ENCODE measurements at places on chromosomes 12 and 14. TPM values are rescaled to one million over a fixed set of nuclear protein-coding genes. Genes with fewer than 3 reads are reported as not detected.

DNA sequence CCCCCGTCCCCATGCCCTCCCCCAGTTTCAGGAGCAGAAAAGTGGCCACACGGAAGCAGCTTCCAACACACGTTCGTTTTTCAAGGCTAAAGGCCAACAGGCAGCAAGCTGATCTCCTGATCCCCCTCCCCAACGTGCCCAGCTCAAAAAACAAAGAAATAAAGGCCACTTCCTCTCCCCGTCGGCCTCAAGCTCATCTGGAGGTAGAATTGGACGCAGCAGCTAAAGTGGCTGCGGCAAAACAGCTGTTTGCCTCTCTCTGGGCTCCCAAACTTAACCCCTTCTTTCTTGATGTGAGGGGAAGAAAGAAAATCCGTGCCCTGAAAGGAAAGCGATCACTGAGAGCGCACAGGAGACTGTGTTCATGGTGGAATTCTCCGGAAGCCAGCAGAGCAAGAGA lies 66.3 kb downstream of the SCARB1 start:
- no peak for DNase-seq

Gene ADAMTS20
- total RNA-seq = 0.90 TPM

DNA sequence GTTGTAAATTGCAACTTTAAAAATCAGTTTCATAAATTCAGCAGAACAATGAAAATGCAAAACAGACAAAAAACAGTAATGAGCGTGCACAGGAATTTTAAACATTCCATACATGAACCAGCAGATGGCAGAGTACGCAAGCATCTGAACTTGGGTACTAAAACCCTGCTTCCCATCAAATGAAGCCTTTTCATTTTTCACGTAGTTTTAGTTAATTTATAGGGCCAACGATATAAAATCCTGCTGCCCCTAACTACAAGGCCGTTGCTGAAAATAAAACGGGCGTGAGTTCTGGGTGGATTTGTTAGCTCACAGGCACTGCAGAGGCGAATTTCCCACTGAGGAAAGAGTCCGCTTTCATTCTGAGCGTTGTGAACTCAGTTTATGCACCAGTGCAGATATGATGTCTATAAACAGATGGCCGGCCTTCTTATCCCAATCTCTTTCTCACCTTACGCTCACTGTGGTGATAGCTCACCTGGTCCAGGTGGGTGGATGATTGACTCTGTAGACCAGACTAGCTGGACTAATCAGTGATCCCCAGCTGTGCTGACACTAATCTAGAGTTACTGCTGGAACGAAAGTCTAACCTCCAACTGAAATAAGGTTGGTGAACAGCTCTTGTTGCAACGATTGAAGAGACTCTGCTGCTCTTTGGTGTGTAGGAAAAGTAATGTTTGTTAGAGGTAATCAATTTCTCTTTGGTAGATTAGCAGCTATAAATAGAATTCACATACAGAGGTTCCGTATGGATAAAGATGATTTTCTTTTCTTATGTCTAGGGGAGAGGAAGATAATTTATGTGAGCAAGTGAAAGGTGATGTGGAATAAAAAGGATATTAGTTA lies 89.2 kb downstream of the PDZRN4 start:
- peak; percentile 7 for DNase-seq

DNA sequence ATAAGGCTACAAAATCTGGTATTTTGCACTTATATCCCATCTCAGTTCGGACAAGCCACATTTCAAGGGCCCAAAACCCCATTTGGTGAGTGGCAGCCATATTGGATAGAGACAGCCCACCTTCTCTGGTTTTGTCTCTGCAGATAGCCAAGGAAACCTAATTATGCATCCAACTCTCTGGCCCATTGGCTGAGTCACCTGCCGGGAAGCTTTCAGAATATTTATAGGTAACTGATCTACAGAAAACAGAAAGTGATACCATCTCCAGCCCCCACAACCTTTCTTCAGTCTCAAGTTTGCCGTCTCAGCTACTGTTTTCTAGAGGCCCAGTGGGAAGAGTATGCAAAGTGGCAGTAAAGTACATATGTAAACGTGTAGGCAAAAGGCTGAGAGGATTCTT lies 33.7 kb upstream of the PPP1CC start:
- no peak for DNase-seq

DNA sequence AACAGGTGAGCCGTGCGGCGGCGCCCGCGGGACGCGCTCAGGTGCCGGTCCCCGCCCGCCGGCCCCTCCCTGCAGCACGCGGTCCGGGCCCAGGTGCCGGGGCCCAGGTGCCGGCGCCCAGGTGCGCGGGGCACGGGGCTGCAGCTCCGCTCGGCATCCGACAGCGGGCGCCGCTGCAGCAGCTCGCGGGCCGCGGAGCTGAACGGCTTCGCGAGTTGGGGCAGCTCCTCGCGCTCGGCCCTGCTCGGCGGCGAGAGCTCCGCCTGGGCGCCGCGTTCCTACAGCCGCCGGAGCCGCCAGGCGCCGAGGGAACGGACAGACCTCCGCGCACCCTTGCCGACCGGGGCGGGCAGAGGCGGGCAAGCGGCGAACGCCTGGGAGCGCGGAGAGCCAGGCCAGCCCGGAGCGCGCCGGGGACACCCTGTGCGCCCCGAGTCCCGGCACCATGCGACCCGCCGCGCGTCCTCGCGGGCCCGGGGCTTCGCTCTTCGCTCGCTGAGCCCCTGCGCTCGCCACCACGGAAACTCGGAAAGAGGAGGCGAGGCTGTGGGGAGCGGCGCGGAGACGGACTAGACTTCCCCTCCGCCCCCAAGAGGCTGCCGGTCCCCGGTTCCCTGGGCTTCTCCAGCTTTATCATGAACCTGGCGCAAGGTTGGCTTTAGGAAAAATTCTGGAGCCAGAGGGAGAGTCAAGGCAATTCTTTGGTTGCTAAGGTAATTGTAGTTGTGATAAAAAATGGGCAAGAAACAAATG lies at the start of gene RGS6:
Gene RGS6 (plus strand): TSS at position 201 of the 753 bp plus-strand sequence.
- DNase-seq = peak; percentile 93

- no peak for DNase-seq
Measured at GRCh38 chr12:123595729-123596128, 6.2 kb upstream of the DDX55 start.

Gene FLRT2
- total RNA-seq = 8.6 TPM

- DNase-seq = no peak
Measured at GRCh38 chr12:130491421-130492357, 154.0 kb downstream of the PIWIL1 start.

- peak; percentile 39 for DNase-seq
Measured at GRCh38 chr12:76820888-76821482, 57.1 kb downstream of the ZDHHC17 start.

- no peak for DNase-seq
Measured at GRCh38 chr12:6742834-6743233, 10.1 kb downstream of the MLF2 start.

Gene PIK3C2G
- total RNA-seq = not detected

Gene PPP1R1A
- 23.8 TPM for total RNA-seq

- DNase-seq = no peak
Measured at GRCh38 chr14:32430326-32430725, 101.2 kb downstream of the AKAP6 start.

- no peak for DNase-seq
Measured at GRCh38 chr14:56378475-56378877, 201.1 kb upstream of the TMEM260 start.

- DNase-seq = peak; percentile 89
Measured at GRCh38 chr12:5945071-5946008, at the start of gene ANO2. ANO2 (minus strand) TSS chr12:5945259; CDS start chr12:5945217, 42 bp downstream.

Gene KRT6C
- not detected for total RNA-seq

DNA sequence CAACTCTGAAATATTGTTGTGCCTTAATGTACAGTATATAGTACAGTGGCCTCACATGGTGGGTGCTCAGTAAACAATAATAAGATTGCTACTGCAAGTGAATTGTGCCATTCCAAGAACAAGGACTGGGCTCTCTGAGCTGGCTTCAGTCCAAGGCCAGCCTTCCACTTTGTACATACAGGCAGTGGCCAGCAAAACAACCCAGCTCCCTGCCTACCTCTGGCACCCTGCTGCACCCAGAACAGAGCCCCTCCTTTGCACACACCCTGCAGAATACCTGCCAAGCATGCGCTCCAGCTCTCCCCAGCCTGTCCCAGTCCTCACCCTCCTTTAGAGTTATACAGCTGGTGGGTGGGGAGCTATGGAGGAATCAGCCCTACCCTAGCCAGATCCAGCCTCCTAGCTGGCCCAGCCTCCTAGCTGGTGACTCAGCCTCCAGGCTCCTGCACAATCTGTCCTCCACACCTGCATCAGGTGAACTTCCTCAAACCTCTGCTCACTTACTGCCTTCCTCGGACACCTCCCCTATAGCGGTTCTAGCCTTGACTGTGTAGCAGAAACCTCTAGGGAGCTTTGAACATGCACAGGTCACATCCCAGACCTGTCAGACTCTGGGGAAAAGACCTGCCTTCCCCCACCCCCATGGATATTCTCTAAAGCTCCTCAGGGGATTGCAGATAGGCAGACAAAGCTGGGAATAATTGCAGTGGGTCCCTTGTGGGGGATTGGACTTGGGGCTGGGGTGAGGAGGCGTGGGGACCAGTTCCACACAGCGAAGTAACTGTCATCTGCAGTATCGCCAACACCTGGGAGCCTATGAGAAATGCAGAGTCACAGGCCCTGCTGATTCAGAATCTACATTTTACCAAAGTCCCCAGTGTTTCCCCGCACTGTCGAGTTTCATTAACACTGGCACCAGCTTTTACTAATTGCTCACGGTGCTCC lies 17.9 kb downstream of the ZDHHC22 start:
- DNase-seq = no peak

DNA sequence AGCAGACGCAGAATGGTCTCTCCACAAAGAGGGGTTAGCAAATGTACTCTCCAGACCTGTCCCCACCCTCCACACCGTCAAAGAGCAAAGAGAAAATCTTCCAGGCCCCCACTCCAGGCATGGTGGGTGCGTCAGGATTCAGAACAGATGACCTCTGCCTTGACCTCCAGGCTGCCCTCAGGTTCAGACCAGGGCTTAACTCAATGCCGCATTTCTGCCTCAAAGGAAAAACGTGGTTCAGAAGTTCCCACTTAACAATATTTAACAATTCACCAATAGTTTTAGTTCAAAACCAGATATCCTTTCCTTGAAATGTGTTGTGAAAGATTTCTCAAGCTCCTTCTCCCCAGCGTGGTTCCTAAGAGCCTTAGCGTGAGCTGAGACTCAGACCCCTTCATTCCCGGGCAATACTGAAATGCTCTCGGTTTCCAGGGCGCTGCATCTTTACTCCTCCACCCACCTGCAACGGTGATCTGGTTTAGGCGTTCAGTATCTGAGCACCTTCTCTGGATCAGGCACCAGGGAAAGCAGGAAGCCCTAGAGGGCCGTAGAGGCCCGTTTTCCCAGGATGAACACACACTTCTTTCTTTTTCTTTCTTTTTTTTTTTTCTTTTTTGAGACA lies 22.9 kb downstream of the HSP90AA1 start:
- peak; percentile 46 for DNase-seq

DNA sequence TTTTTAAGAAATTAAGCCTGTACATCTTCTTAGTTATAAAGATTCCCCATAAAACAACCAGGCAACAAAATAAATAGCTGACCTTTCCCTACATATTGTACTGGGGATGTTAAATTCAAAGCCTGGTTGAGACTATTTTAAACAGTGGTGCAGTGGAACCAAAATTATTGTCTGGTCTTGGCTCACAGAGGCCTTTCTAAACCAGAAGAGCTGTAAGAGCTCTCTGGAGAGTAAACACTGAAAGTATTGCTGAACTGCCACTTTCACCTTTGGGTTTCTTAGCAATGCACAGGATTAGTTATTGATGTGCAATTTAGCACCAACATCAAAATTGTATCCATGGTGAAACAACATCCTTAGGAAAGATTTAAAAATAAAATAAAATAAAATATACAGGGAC lies 20.6 kb downstream of the RACGAP1 start:
- DNase-seq = no peak

GRCh38 chr14:75232597-75232996 lies 46.0 kb upstream of the FOS start:
- no peak for DNase-seq

DNA sequence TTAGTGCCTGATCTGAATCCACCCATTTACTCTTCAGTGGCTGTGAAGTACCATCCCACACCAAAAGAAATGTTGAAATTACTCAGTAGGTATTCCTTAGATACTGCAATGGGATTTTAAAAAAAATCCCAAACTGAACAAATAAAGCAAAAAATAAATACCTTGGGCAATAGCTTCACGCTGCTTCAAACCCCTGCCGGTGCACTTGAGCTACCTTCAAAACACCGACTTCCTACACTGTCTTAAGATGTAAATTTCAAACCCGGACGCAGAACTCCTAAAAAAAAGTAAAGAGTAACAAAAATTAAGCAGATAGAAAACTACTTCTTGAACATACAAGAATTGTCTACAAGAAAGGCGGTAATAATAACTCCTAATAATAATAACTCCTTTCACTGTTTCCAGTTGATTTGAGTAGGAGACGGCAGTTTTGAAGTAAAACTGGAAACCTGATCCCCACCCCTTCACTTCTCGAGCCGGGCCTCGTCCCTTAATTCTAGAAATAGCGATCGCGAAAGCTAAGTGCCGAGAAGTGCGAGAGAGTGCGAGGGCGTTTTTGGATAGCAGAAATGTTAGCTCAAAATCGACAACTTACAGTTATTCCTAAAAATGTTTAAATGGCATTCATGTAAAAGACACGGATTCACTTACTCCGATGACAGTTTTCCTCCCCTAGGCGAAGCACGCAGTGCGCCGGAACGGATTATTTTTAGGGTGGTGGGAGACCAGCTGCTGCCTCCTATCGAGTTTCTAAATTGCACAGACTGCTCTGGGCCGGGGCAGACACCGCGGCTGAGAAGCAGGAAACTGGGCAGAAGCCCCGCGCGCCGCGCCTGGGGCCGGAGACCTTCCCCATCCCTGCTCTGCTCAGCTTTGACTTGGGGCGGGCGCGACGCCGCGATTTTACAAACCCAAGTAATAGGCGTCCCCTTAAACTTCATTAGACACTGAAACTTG lies at the start of gene ABCC9:
Gene ABCC9 (minus strand): TSS at position 878 of the 957 bp plus-strand sequence. CDS start 4,752 bp downstream, outside the sequence.
- DNase-seq = peak; percentile 50

Gene CHURC1
- total RNA-seq = 19.5 TPM

- peak; percentile 30 for DNase-seq
Measured at GRCh38 chr14:81565441-81566290, 32.0 kb upstream of the SEL1L start.

Gene TTLL5
- total RNA-seq = 26.6 TPM

Gene ARHGAP5
- total RNA-seq = 53.0 TPM

DNA sequence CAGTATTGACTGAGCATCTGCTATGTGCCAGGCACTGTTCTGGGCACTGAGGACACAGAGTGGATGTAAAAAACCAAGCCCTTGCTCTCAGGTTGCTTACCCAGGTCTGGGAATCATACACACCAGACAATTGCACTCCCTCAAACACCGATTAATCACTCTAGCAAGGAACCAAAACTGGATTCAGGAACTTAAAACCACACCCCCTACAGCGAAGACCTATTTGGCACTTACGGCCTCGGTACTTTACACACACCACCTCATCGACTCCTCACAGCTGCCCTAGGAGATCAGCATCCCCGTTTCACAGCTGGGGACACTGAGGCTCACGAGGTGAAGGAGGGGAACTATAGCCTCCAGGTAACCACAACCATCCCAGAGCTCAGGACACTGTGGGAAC lies 1.6 kb downstream of the GLTP start:
- no peak for DNase-seq
